RWPE1 (cell line): ENCODE measurements at places on chromosomes 1 and 21.

DNA sequence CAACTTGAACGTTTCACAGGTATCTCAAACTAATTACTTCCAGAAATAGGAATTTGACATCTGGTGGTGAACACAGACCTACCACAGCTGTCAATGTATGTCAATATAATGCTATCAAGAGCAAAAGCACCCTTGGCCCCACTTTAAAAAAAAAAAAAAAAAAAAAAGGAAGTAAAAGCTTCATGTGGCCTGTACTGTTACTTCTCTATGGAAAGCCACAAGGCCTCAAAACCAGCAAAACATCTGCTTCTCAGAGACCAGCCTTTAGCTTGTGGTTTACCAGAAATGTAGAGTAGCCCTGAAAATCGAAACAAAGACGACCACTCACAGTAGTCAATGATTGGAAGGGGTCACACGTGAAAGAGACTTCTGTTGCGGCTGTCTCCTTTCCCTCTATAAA lies 109.6 kb downstream of the SLC45A1 start:
- no peak for DNase-seq

DNA sequence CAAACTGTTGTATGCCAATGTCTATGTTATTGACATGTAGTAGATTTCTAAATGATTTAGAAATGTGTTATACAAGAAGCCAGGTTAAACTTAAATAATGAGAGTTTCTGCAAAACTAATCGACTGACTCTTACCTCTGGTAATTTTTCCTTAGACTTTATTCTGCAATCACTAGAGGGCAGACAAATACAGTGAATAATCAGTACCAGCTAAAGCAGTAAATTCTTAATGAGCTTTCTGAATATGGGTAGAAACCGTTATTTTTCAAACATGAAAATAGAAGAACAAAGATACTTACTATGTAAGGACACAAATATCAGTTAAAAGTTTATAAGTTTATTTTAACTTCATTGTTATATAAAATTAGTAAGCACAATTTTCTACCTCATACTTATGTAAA lies 97.9 kb upstream of the RGS1 start:
- DNase-seq, result peak; percentile 48

DNA sequence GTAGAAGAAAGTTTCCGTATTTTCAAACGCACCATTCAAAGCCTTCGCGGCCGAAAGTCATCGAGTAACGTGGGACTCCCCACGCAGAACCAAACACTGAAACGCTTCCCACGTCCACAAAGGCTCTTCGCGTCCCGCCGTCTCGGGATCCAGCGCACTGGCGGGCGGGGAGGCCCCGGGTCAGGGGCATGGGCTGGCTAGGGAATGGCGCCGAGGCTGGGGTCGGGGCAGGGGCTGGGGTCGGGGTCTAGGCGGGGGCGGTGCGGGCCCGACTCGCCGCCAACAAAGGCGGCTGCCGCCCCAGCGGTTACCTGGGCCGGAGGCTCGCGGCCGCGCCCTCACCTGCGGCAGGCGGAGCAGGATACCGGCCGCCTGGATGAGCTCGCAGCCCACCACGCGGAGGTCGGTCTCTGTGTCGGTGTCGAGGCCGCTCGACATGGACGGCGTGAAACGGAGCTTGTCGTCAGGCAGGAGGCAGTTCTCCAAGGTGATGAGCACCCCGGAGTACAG lies 403 bp downstream of the CCNL2 start:
- DNase-seq, result no peak

DNA sequence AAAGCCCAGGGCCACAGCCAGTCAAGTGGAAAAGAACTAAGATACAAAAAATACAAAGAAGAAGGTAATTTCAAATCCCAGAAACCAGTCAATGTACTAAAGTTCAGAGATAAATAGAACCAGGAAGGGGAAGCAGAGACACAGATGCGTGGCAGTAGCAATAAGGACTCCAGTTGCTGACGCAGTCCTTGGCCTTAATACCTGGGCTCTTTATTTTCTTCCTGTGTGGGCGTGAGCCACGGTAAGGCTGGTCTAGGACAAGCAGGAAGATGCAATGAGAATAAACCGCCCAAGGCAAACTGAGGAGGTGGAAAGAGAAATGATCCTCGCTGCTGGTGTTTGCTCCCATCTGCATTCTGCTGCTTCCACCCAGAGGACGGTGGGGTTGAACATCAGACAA lies 65.6 kb upstream of the PLXNA2 start:
- no peak for DNase-seq

DNA sequence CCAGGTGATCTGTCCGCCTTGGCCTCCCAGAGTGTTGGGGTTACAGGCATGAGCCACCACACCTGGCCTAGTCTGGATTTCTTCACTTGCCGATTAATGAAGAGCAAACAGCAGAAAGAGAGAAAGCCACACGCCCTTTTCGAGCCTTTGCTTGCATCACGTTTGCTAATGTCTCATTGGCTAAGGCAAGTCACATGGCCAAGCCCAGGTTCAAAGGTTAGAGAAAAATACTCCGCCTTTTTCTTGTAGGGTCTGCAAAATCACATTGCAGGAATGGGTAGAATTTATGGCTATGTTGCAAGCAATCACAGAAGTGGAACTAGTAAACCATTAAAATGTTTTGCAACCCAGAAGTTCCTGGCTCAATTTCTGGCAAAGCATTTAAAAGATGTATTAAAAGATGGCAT lies 26.8 kb upstream of the BACH1 start:
- DNase-seq, result no peak

- peak; percentile 83 for DNase-seq
Measured at GRCh38 chr1:60573726-60574409, 500.3 kb upstream of the C1orf87 start.

DNA sequence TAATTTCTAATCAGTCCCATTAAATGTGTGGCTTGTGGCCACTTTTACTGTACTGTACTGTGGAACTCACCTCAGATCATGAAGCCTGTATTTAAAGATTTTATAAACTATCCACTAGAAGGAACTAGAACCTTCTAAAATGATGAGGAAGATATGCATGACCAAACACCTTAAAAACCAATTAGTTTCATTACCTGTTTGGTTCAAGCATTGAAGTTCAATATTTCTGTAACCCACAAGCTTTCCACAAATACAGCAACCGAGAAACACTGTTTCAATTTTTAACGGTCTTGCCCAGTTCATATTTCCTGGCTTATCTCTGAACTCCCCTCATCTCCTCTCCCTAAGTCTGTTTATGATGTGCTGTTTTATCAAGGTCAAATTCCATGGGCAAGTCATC lies 264.3 kb upstream of the PLD5 start:
- DNase-seq, result no peak
